ENCODE measurements at places on chromosomes 5 and 9. TPM values are rescaled to one million over a fixed set of nuclear protein-coding genes. Genes with fewer than 3 reads are reported as not detected.

PCDHB12 gene
- not detected for total RNA-seq

GRCh38 chr9:18707489-18708205, 233.7 kb downstream of the ADAMTSL1 start:
- DNase-seq: no peak

GRCh38 chr9:133199648-133200321, 9.3 kb downstream of the OBP2B start:
- DNase-seq: peak; percentile 81

GRCh38 chr5:181259974-181260719, 796 bp downstream of the TRIM52 start:
- DNase-seq: no peak

DNA sequence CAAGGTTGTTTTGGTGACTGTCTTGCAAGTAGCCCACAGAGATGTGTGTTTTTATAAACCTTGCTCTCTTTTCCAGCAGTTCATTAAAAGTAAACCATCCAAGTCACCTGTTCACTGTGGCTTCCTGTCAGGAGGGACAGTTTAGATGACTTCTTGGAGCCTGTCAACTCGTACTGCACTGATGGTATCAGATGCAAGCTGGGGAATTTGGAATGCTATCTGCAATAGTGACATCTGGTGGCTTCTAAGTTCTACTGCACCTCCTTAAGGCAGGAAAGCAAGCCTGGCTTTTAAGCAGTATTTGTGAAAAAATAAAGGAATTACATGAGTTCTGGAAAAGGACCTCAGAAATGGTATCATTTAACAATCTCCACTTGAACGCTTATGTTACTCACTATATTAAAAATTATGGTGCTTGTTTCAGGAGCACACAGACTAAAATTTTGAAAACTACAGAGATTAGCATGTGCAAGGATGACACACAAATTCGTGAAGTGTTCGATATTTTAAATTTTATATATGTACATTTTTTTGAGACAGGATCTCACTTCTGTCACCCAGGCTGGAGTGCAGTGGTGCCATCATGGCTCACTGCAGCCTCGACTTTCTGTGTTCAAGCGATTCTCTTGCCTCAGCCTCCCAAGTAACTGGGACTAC, 164.0 kb downstream of the TTC39B start:
- DNase-seq: no peak

DNA sequence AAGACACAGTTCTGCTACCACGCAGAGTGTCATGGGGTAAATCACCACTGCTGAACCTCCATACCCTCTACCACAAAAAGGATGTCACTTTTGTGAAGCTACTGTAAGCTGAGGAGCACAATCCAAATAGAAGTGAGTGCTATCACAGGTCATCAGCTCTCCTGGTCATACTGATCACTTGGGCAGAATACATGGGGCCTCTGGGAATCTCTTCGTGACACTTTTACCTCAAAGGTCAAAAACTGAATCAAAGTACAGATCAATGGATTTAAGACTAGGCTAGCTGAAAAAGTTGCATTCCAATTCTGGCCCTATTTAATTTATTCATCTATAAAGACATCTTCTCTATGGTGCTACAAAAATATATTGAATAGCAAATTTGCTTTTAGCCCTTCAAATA, 115.5 kb downstream of the MPDZ start:
- no peak for DNase-seq

DNA sequence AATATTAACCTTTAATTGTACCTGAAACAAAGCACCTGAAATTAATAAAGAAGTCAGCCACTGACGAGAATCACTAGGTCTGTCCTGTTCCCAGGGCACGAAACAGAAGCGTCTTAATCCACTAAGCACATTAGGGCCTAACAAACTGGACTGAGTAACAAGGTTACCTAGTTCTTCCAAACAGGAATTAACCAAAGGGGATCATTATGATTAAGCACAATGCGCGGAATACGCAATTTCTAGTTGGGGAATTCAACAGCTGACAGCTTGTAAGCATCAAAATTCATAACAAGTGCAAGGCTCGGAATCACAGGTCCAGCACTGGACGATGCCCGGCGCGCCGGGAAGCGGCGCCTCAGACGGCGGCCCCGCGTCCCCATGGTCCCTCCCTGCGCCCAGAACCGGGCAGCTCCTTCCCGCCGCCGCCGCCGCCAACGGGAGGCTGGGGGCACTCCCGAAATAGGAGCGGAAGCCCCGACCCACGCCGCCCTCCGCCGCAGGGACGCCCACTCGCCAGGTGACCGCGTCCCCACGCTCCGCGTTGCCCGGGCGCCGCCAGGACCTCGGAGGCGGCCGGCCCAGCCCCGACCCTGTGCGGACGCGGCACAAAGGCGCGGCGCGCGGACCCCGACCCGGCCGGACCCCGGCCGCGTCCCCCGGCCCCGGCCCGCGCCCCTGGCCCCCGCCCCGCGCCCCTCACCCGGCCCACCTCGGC, 898 bp downstream of the CAMSAP1 start:
- peak; percentile 40 for DNase-seq

DNA sequence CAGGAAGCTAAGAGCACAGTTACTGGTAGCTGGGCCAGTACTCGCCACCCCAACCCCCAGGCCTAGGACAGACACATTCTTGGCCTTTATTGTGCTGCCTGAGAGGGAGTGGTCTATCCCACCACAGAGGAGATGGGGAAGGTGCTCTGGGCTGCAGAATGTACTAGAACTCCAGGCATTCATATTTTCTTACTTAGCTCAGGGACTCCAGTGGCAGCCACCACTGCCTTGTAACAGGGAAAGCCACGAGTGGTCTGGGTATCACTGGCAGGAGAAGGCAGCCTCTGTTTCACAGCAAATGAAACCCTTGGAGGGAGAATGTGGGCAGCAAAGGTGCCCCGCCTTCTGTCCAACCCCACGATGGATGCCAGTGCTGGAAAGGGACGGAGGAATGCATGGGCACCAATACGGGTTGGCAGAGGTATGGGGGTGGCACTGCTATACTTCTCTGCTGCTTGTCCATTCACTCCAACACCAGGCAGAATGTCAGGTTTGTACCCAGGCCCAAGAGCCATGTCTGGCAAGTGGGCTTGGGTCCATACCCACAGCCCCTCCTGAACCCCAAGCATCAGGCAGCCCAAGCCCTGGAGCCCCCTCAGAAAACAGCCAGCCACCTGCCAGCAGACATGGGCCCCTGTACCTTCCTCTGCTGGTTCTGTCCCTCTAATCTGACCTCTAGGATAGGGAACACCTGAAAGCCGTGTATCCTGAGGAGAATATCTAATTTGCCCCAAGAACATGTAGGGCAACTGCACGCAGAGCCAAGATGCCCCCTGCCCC, 4.6 kb downstream of the SEPTIN8 start:
- no peak for DNase-seq

DNA sequence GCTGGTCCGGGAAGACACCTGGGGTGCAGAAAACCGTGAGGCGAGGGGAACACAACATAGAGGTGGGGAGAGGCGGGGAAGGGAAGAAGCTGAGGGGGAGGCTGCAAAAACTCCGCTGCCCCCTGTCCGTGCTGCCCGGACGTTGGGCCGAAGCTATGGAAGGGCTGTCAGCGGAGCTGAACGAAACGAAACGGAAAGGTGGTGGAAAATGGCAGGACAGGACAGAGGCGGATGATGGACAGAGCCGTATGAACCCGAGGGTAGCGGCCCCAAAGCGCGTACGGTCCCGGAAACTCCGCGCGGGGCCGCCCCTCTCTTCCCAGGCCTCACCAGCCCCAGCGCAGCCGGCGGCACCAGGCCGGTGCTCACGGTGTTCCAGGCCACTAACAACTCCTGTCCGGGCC, 272 bp downstream of the ANAPC2 start:
- DNase-seq: no peak

- no peak for DNase-seq
Observed at GRCh38 chr9:129936222-129936621, 101.0 kb downstream of the USP20 start.

- DNase-seq: no peak
Observed at GRCh38 chr5:10254686-10255085, 4.6 kb downstream of the CCT5 start.

- DNase-seq: no peak
Observed at GRCh38 chr5:180396926-180397325, 43.8 kb upstream of the GFPT2 start.

- DNase-seq: no peak
Observed at GRCh38 chr9:70427161-70427945, 12.9 kb upstream of the KLF9 start.

ZSWIM6 gene
- 5.7 TPM for total RNA-seq

GPX3 gene
- total RNA-seq: not detected

- DNase-seq: no peak
Observed at GRCh38 chr5:175840050-175840841, 31.1 kb upstream of the CPLX2 start.

FOXD4L6 gene
- total RNA-seq: not detected

DNA sequence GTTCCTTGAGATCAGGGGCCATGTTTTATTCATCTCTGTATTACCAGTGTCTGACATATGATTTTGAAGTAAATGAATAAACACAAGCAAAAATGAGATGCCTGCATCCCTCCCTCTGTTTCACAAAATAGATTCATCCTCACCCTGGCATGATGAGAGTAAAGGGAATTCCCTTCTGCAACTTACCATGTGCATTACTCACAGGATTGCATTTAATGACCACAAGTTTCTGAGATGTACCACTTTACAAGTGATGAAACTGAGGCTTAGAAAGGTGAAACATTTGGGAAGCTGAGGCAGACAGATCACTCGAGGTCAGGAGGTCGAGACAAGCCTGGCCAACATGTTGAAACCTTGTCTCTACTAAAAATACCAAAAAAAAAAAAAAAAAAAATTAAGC, 74.2 kb upstream of the TNFSF8 start:
- DNase-seq: peak; percentile 40

MAMDC2 gene
- not detected for total RNA-seq

- no peak for DNase-seq
Observed at GRCh38 chr5:78224358-78224757, 70.1 kb downstream of the AP3B1 start.

DNA sequence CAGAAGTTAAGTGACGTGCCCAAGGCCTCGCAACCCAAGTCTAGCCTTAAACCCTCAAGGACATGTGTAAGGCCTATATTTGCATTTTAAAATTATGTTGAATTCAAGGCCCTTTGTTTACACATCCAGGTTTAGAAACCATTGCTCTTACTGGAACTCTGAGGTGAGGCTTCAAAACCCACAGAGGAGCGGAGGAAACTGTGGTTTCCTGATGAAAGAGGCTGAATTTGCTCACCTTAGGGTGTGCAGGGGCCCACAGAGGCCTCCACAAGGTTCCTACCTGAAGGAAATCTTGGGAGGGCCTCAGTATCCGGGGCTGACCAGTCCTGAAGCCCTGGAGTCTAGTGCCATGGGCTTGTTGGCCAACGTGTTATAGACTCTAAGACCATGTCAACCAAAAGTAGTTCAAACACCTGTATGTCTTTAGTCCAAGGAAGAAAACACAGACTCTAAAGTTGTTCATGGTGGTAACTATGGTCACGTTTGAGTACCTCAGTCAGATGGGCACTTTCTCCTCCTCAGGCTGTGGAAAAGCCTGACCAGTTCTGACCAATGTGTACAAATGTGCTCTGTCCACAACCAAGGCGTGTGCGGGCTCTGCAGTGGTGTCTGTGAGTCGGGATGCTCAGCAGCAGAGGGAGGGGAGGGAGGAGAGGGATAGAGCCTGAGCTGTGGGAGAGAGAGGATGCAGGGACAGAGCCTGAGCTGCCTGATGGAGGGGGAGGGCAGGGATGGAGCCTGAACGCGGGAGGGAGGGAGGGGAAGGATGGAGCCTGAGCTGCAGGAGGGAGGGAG, 124.6 kb upstream of the ERCC6L2 start:
- DNase-seq: peak; percentile 53

- DNase-seq: no peak
Observed at GRCh38 chr9:61673247-61673646, 483.4 kb downstream of the SPATA31A7 start.

DNA sequence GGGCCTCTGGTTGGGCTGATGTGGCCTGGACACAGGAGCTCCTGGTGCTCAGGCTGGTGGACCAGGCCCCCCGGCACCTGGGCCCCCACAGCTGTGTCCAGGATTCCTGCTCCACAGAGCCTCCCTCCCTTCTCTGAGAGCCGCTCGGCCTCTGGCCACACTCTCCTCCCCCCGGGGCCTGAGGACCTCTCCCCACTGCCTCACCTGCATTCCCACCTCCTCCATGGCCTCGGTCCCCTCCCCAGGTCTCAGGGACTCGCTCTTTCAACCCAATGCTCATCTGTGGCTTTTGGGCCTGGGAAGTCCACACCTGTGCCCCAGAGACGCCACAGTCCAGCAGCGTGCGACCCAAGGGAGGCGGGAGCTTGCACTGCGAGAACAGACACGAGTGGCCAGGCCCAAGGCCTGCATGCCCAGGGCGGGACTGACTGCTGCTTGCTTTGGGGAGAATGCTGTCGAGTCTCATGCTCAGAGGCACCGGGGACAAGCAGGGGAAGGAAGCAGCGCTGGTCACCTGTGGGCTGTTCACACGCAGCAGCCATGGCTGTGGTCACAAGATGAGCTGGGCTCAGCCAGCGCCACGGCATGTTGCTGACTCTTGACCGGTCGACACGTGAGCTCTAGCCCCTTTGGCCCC, 14.6 kb downstream of the PAEP start:
- no peak for DNase-seq

DNA sequence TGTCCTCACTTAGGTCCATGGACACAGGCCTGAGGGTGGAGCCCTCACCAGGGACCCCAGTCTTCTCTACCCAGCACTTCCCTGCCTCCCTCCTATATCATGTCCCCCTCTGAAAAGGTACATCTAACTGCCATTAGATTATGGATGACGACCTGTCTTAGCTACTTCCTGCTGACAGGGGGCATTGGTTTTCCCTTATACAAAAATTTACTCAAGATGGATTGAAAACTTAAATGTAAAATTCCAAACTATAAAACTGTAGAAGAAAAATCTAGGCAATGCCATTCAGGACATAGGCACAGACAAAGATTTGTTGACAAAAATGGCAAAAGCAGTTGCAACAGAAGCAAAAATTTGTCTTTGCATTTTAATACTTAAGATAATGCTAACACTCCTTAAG, 623.2 kb upstream of the FAM174A start:
- DNase-seq: no peak

DNA sequence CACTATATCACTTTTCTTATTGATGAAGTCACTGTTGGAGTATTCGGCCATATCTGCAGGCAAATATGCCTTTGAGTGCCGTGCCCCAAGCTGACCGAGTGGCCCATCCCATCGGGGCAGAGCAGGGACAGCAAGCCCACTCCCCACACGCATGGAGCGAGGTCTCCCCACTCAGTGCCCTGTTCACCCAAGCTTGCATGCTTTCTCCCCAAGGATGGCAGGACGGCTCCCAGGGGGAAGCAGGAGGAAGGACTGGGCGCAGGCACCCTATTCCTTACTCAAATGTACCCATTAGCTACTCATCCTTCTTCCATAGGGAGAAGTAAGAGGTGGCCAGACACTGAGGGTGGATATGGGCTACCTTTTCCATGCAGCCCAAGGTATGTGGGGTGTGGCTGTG, 309.0 kb downstream of the IRX1 start:
- DNase-seq: no peak
